ENCODE measurements at places on chromosomes 7 and 10. TPM values are rescaled to one million over a fixed set of nuclear protein-coding genes. Genes with fewer than 3 reads are reported as not detected.

CHAT gene
- not detected for total RNA-seq

PKD2L1 gene
- 0.07 TPM for total RNA-seq

NXPH1 gene
- not detected for total RNA-seq

VWA2 gene
- not detected for total RNA-seq

BLVRA gene
- total RNA-seq, result 69.8 TPM

CFAP58 gene
- total RNA-seq, result 0.15 TPM

STMP1 gene
- total RNA-seq, result 30.8 TPM

ASL gene
- 27.1 TPM for total RNA-seq

NEUROG3 gene
- not detected for total RNA-seq

HTR5A gene
- total RNA-seq, result not detected

GRID2IP gene
- total RNA-seq, result not detected

RBM20 gene
- total RNA-seq, result 3.1 TPM

OR6V1 gene
- total RNA-seq, result not detected

SEMA4G gene
- 9.0 TPM for total RNA-seq

BICC1 gene
- total RNA-seq, result 19.6 TPM

MMD2 gene
- total RNA-seq, result not detected

PDLIM1 gene
- total RNA-seq, result 208 TPM

AKR1E2 gene
- total RNA-seq, result 5.6 TPM

HOXA9 gene
- total RNA-seq, result 0.41 TPM

WDR37 gene
- total RNA-seq, result 8.4 TPM

CLCN1 gene
- not detected for total RNA-seq

ZNF239 gene
- total RNA-seq, result 2.4 TPM

MYPN gene
- total RNA-seq, result 3.0 TPM

SLC26A5 gene
- not detected for total RNA-seq

CALHM2 gene
- total RNA-seq, result 4.9 TPM

SKIDA1 gene
- 0.85 TPM for total RNA-seq

AP1S1 gene
- 148 TPM for total RNA-seq

NKX1-2 gene
- total RNA-seq, result not detected

ERCC6 gene
- total RNA-seq, result 6.7 TPM

UPK3BL2 gene
- 2.4 TPM for total RNA-seq

ANKRD1 gene
- 40.5 TPM for total RNA-seq

AS3MT gene
- 3.2 TPM for total RNA-seq

STEAP1 gene
- total RNA-seq, result 18.0 TPM

STAG3 gene
- total RNA-seq, result 0.23 TPM

GJD4 gene
- 0.08 TPM for total RNA-seq

MKI67 gene
- total RNA-seq, result 59.2 TPM

GPR15LG gene
- not detected for total RNA-seq

HERPUD2 gene
- total RNA-seq, result 17.2 TPM

CARD11 gene
- 1.5 TPM for total RNA-seq

NEUROD6 gene
- total RNA-seq, result not detected

CYP3A7 gene
- 0.06 TPM for total RNA-seq

PHKG1 gene
- 0.22 TPM for total RNA-seq

CASTOR2 gene
- total RNA-seq, result 3.9 TPM

MARVELD1 gene
- total RNA-seq, result 51.6 TPM

SEMA3D gene
- 0.10 TPM for total RNA-seq

PON1 gene
- 1.0 TPM for total RNA-seq

NPFFR1 gene
- total RNA-seq, result not detected

PTF1A gene
- not detected for total RNA-seq

KEL gene
- total RNA-seq, result not detected

DNA2 gene
- 9.0 TPM for total RNA-seq

BTBD16 gene
- 0.57 TPM for total RNA-seq

NRG3 gene
- not detected for total RNA-seq

LLCFC1 gene
- total RNA-seq, result not detected

PDK4 gene
- 22.2 TPM for total RNA-seq

WNT8B gene
- not detected for total RNA-seq

OPN1SW gene
- not detected for total RNA-seq

CHN2 gene
- total RNA-seq, result 0.35 TPM

SLC39A12 gene
- not detected for total RNA-seq

All from A549 treated with Mapracorat at 1 μM for 4 hours (cell line).